Chondrocyte (in vitro differentiated cells): ENCODE measurements at places on chromosomes 5 and 9. TPM values are rescaled to one million over a fixed set of nuclear protein-coding genes. Genes with fewer than 3 reads are reported as not detected.

- no peak for DNase-seq
- no peaks in the 10 kb centered on the region for H3K36me3 ChIP-seq
- H3K27me3 ChIP-seq = no peaks in the 10 kb centered on the region
- H3K4me3 ChIP-seq = peak overlapping the region; percentile 71
- H3K27ac ChIP-seq = peak overlapping the region; percentile 12
These were observed 40.0 kb upstream of the ARSB start for GRCh38 chr5:79025054-79025472.

DNA sequence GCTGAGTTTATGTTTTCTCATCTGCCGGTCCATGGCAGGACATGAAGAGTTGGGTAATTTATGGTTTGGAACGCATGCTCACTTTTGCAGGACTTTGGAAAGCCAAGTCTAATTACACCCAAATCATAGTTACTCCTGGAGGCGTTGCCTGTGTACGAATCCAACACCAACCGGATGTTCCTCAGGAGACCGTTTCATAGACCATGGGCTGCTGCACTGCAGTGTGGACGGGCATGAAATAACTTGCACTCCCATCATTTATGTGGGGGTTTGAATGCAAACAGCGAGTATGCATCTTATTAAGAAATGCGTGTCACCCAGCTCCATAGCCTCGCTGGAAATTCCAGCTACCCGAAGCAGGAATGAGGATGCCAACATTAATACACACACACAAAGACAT lies 96.1 kb upstream of the IRX2 start:
- no peak for DNase-seq
- peaks cover 6% of the 10 kb centered on the region for H3K27me3 ChIP-seq
- no peaks in the 10 kb centered on the region for H3K36me3 ChIP-seq

C9 gene
- not detected in 3 replicates for total RNA-seq

GRCh38 chr5:14187660-14188059 lies 44.5 kb downstream of the TRIO start:
- no peaks in the 10 kb centered on the region for H3K36me3 ChIP-seq
- no peaks in the 10 kb centered on the region for H3K27me3 ChIP-seq
- H3K4me1 ChIP-seq = peaks cover 98% of the 10 kb centered on the region
- peak overlapping the region; percentile 97 for H3K27ac ChIP-seq
- H3K4me3 ChIP-seq = no peak overlapping the region

STING1 gene
- total RNA-seq = 26.6 to 59.2 TPM (median 58.4 TPM) in 3 replicates

GRCh38 chr9:16597136-16597535 lies 273.3 kb downstream of the BNC2 start:
- peaks cover 35% of the 10 kb centered on the region for H3K4me1 ChIP-seq
- no peak for DNase-seq
- H3K36me3 ChIP-seq = no peaks in the 10 kb centered on the region
- no peaks in the 10 kb centered on the region for H3K27me3 ChIP-seq
- peak overlapping the region; percentile 4 for H3K27ac ChIP-seq

GRCh38 chr5:115605436-115605835 lies 3.2 kb upstream of the TICAM2 start:
- peaks cover 4% of the 10 kb centered on the region for H3K36me3 ChIP-seq
- H3K4me1 ChIP-seq = peaks cover 15% of the 10 kb centered on the region
- DNase-seq = no peak
- peak overlapping the region; percentile 24 for H3K27ac ChIP-seq

DMGDH gene
- total RNA-seq = 1.9 to 3.2 TPM (median 3.1 TPM) in 3 replicates

DNA sequence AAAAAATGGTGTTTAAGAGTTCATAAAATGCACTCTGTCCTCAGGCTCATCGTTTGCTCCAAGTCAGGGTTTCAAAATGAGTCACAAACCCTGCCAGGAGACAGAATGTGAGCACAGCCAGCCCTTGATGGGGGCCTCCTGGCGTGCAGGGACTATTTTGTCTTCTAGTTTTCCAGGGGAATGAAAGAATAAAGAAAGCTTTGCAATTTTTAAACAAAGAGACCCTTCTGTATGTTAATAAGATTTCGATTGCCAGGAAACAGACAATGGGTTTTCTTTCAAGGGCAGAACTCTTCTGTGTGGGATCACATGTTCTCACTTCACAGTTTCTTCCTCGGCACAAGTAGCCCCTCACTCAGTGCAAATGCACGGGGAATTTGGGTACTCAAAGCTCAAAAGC lies 121.4 kb upstream of the C6 start:
- H3K27ac ChIP-seq = no peak overlapping the region
- DNase-seq = no peak
- no peaks in the 10 kb centered on the region for H3K36me3 ChIP-seq
- no peak overlapping the region for H3K4me3 ChIP-seq
- no peaks in the 10 kb centered on the region for H3K4me1 ChIP-seq

GRCh38 chr5:95471487-95471886 lies 80.3 kb downstream of the FAM81B start:
- H3K4me1 ChIP-seq = peaks cover 15% of the 10 kb centered on the region
- H3K27me3 ChIP-seq = no peaks in the 10 kb centered on the region
- peak overlapping the region; percentile 6 for H3K27ac ChIP-seq
- H3K36me3 ChIP-seq = peaks cover 25% of the 10 kb centered on the region
- no peak for DNase-seq

BASP1 gene
- 181 to 189 TPM (median 182 TPM) in 3 replicates for total RNA-seq

DNA sequence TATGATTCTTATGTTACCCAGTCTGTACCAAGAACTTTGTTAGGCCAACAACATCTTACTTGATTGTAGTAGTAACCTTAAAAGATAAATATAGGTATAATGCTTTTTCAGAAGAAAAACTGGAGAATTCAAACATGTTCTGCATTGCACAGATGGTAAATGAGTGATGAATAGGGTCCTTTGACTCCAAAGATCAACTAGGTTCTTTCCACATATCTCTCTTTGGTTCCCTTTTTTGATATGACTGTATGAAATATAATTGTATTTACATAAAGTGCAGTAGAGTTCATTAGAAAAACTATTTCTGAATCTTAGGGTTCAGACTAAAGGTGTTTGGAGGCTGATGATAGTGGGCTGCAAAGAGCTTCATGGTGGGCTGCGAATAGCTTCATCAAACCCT lies 150.5 kb upstream of the CDKN2B start:
- H3K4me1 ChIP-seq = peaks cover 39% of the 10 kb centered on the region
- H3K4me3 ChIP-seq = no peak overlapping the region
- H3K36me3 ChIP-seq = no peaks in the 10 kb centered on the region
- peaks cover 2% of the 10 kb centered on the region for H3K27me3 ChIP-seq

DNA sequence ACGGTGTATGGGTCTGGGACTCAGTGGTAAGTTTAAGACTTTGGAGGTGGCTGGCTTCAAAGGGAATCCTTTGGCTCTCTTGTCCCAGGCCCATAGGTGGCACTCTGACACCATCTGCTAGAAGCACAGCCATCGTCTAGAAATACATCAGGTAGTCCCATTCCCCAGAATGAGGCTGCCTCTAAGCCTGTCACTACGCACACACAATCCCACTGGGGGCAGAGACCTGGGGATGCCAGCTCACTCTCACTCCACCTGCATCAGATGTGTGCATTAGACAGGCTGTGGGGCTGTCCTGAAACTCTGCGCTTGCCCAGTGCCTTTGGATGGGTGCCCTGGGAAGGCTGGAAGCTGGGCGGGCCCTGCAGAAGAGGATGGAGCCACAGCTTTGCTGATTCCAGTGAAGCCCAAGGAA lies 127.5 kb upstream of the PANK3 start:
- peaks cover 13% of the 10 kb centered on the region for H3K36me3 ChIP-seq
- no peaks in the 10 kb centered on the region for H3K4me1 ChIP-seq
- H3K27me3 ChIP-seq = no peaks in the 10 kb centered on the region
- H3K27ac ChIP-seq = no peak overlapping the region
- no peak for DNase-seq

DNA sequence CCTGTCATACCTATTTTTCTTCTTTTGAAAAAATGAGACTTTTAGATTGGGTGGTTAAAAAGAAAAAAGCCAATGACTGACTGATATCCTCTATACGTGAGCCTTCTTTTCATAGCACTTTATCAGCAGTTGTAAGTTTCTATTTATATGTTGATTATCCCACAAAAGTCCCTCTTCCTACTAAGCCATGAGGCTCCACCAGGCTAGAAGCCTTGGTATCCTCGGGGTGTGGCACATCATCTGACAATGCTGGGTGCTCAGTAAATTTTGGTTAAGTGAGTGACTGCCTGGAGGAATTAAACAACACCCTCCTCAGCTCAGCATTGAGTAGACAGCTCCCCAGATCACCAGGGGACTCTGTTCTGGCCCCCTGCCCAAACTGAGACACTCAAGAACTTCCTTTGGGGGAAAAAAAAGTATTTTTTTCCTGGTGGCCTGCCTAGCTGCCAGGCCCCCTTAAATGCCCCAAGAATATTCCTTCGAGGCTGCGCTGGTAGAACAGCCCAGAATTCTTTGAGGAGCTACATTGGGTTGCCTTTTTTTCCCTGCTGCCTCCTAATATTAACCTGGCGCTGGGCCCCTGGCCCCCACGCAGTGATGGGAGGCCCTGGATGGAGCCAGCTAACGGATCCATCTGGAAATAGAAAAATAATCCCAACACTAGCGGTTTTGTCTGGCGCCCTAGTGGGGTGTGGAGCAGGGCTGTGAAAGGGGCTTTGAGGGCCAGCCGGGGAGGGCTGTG lies 23.4 kb upstream of the COL27A1 start:
- H3K4me1 ChIP-seq = no peaks in the 10 kb centered on the region
- DNase-seq = no peak
- no peak overlapping the region for H3K4me3 ChIP-seq
- H3K27me3 ChIP-seq = peaks cover 19% of the 10 kb centered on the region
- H3K27ac ChIP-seq = peak overlapping the region; percentile 4

GRCh38 chr5:139711906-139712224 lies 63.7 kb downstream of the CXXC5 start:
- peak overlapping the region; percentile 66 for H3K4me3 ChIP-seq
- H3K27ac ChIP-seq = peak overlapping the region; percentile 81
- H3K36me3 ChIP-seq = no peaks in the 10 kb centered on the region
- H3K27me3 ChIP-seq = no peaks in the 10 kb centered on the region
- no peak for DNase-seq

POLR3G gene
- total RNA-seq = 1.4 to 1.6 TPM (median 1.5 TPM) in 3 replicates

DNA sequence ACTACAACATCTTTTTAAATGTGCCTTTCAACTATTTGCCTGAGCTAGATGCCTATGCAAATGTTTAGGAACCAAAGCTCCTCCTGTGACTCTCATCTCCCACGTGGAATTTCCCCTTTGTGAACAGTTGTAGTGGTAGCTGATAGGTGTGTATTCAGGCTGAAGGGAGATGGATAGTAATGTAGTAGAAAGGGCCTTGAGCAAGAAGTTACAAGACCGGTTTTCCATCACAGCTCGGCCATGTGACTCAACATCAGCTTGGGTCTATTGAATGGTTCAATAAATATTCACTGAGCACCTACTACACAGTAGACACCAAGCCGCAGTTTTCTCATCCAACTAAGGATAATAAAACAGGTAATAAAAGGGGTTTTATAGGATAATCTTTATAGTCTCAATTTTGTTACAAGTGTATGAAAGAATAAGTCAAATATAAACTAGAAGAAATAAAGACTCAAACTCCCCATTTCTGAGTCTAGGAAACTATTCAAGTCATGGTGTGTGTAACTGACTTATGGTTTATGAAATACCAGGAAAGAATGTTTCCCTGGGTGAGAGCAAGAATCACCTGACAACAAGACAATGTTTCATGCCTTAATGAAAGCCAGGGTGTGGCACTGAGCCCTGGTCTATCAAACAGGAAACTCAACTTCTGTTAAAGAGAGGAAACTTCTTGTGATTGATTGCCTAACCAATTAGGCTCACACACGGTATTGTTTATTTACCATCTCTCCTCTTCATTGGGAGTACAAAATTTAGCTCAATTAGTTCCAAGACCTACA lies 187.1 kb upstream of the SPEF2 start:
- H3K4me1 ChIP-seq = no peaks in the 10 kb centered on the region
- peaks cover 45% of the 10 kb centered on the region for H3K27me3 ChIP-seq
- H3K4me3 ChIP-seq = no peak overlapping the region

DNA sequence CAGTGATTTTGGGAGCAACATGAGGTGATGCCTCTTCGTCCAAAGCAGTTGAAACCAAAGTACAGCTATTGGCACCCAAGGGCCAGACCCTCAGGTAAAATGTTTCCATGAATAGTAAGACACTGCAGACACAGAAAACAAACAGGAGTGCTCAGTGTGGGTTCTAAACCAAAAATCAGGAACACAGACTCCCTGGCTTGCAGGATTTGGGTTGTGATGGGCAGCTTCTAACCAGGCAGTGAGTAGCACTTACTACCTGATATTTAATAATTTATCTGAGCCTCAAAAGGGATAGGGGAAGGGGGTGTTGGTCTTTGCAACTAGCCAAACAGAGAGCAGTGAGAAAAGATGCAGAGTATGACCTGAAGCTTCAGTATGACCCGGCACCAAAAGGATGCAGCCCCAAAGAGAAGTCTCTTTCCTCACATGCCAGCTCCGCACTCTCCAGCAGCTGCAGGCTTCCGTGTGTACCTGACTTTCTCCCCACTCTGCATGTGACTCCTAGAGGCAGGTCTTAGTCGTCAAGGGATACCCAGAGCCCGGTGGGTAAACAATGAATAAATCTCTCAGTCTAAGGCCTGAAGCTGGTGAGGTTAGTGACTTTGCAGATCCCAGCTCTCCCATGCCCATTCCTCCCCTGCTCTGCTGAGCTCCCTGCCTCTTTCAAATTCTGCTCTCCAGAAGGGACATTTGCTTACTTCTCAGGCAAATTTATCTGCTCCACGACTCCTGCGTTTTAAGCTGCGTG lies 105.4 kb upstream of the SPOCK1 start:
- no peak overlapping the region for H3K27ac ChIP-seq
- DNase-seq = no peak
- H3K4me1 ChIP-seq = peaks cover 4% of the 10 kb centered on the region
- peaks cover 21% of the 10 kb centered on the region for H3K27me3 ChIP-seq
- no peaks in the 10 kb centered on the region for H3K36me3 ChIP-seq

DNA sequence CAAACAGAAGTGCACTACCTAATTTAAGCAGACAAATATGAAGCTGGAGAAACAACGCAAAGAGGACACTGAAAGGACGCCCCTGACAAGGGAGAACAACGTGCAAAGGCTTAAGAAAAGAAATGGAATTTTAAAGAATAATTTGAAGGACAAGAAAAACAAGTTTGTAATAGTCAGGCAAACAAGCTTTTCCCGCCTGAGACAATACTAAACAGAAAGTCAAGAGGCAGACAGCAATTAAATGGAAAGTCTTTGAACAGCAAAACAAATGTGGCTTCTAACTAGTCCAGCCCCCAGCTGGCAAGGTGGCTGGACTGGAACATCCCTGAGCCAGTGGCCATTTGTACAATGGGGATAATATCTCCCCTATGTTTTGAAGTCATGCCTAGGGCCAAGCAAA lies 63.3 kb downstream of the SIL1 start:
- no peaks in the 10 kb centered on the region for H3K27me3 ChIP-seq
- no peak overlapping the region for H3K27ac ChIP-seq
- peaks cover 55% of the 10 kb centered on the region for H3K4me1 ChIP-seq

- peaks cover 8% of the 10 kb centered on the region for H3K4me1 ChIP-seq
- H3K4me3 ChIP-seq = no peak overlapping the region
- H3K27me3 ChIP-seq = peaks cover 3% of the 10 kb centered on the region
- no peaks in the 10 kb centered on the region for H3K36me3 ChIP-seq
These were observed 479.2 kb upstream of the TUSC1 start for GRCh38 chr9:26157411-26157810.

- no peak for DNase-seq
- H3K27ac ChIP-seq = peak overlapping the region; percentile 95
- H3K4me3 ChIP-seq = peak overlapping the region; percentile 98
These were observed 716 bp downstream of the STX17 start for GRCh38 chr9:99907208-99907532.

TMEM215 gene
- not detected in 3 replicates for total RNA-seq

- no peaks in the 10 kb centered on the region for H3K27me3 ChIP-seq
- H3K4me1 ChIP-seq = peaks cover 49% of the 10 kb centered on the region
- H3K4me3 ChIP-seq = peak overlapping the region; percentile 80
- no peak for DNase-seq
- peak overlapping the region; percentile 95 for H3K27ac ChIP-seq
These were observed 665 bp downstream of the ASS1 start for GRCh38 chr9:130445268-130445983.
